Activated CD4-positive, alpha-beta T cell treated with anti-CD3 and anti-CD28 coated beads for 4 hours (primary cell): ENCODE measurements at places on chromosomes 6 and 20.
A peak's percentile ranks its signal among the peaks of the same experiment; 100 is the strongest.

DNA sequence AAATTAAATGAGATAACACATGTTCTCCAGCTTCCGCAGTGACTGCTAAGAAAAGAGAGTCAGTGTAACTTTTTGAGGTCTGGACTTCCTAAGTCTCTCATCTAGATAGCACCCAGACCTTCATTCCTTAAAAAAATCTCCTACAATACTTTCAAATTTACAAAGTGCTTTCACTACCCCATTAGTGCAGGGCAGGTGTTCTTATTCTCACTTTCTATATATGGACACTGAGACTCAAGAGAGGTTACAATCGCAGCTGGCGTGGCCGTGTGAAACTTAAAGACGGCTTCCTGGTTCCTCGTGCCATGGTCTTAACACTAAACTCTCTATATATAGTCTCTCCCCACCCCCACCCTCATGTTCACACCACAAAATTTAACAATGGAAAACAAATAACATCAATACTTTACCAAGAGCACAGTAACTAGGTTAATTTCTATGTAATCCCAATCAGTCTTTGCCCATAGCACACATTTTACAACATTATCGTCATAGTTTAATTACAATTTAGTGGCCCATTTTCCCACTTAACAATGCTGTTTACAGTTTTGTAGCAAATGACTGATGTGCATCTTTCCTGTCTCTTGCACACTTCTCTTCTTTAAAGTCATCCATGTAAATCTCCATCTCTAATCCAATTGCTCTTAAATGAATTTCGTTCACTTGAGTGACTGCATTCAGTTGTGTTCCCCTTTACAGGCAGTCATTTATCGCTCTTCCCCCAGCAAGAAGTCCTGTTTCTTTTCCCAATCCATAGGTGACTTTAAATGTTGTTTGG is 78.8 kb upstream of the ARID1B start:
- DNase-seq: no peak

DNA sequence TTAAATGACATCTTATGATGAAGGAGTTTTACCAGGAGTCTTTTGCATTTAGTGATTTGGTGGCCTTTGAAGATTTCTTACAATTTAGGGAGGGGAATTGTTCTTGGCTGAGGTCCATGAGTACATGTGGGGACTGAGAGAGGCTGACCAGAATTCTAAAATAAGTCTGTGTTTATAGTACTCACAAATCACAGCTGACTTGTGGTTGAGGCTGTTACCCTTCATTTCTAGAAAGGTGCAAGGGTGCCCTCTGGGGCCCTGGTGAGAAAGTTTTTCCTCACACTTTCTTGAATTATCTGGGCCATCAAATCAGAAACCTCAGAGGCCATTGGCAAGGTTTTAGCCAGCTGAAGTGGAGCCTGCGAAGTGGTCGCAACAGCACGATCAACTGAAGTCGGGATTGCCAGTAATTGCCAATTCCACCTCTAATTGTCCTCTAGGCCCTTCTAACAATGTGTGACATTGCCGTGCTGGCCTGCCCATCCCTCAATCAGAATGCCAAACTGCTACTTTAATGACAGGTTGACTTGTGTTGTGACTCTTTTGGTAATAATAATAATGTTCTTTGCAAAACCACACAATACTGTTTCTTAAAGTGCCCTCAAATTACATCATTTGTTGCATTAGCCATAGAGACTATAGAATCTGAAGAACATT is 221.6 kb downstream of the OGFRL1 start:
- no peak for DNase-seq

DNA sequence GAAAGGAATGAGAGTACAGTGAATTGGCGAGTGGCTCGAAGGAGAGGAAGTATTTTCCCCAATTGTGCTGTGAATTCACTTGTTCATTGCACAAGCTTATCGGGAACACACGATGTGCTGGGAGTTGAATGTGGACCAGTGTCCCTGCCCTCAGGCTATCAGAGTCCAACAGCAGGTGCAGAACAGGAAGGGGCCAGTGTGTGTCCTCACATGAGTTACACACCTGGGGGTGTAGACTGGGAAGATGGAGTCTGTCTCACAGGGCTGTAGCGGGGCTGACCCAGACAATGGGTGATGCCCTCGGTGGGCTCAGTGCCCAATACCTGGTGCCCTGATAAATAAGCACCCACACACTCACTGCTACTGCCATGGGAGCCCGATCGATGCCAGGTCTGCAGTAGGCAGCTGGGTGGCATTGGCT is 14.4 kb downstream of the DUSP22 start:
- DNase-seq: no peak

DNA sequence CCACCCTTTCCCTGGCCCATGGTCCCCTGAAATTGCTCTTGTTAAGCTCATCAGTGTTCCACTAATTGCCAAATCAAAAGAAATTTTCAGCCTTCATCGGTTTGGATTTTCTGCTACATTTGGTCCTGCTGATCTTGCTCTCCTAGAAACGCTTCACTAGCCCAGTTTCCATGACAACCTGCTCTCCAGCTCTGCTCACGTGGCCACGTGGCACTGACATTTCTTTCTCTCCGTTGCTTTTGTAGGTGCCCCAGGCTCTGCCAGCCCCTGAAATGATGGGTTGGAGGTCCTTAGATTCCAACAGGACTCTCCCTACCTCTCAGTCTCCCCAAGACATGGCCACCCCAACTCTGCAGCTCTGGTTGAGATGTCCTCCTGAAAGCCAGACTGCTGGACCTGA is 45.8 kb upstream of the NNAT start:
- DNase-seq: no peak

DNA sequence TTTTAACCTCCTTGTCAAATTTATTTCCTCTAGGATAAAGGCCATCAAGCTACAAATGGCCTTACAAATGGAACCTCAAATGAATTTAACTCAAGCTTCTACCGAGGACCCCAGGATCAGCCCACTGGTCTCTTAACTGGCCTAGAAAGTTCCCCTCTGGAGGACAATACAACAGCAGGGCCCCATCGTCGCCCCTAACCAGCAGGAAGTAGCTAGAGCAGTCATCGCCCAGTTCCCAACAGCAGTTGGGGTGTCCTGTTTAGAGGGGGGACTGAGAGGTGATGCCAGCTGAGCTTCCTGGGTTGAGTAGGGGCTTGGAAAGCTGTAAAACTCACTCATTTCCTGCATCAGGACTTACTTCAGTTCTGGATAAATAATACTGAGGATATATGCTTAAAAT is 25.6 kb downstream of the CEP85L start:
- no peak for DNase-seq

- no peak for DNase-seq
Observed at GRCh38 chr6:158237656-158238055, 69.5 kb downstream of the GTF2H5 start.

DNA sequence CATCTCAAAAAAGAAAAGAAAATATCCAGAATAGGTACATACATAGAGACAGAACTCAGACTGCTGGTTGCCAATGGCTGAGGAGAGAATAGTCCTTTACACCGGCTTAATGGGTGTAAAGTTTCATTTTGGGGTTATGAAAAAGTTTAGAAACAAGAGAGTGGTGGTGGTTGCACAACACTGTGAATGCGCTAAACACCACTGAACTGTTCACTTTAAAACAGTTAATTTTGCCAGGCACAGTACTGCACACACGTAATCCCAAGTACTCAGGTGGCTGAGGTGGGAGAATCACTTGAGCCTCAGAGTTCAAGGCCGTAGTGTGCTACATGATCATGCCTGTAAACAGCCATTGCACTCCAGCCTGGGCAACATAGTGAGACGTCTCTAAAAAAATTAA is 7.6 kb downstream of the ILRUN start:
- no peak for DNase-seq

- DNase-seq: no peak
Observed at GRCh38 chr6:150175586-150176151, 32.8 kb downstream of the PPP1R14C start.

- no peak for DNase-seq
Observed at GRCh38 chr6:57158658-57159057, 13.5 kb upstream of the BAG2 start.

- DNase-seq: no peak
Observed at GRCh38 chr6:119346450-119346849, 3.1 kb downstream of the MAN1A1 start.

GRCh38 chr6:107793191-107793590 is 30.9 kb downstream of the SCML4 start:
- no peak for DNase-seq

DNA sequence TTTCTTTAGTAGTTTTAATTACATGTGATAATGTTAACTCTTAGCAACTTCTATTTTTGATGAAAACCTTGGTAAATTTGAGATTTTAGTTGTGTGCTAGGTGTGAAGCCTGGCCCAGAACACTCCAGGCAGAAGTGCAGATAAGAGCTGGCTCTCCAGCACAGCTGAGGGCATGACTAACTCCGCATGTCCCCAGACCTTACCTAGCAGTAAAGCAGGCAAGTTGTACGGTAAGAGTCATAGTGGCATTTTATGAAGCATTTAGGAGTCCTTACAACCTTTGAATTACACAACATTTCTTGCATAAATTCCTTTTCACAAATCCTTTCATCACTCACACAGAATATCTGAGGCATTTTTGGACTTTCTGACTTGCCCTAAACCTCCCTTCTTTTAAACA is 67.2 kb downstream of the OPRM1 start:
- no peak for DNase-seq

GRCh38 chr6:47634210-47635047 is 64.0 kb upstream of the ADGRF4 start:
- DNase-seq: no peak

DNA sequence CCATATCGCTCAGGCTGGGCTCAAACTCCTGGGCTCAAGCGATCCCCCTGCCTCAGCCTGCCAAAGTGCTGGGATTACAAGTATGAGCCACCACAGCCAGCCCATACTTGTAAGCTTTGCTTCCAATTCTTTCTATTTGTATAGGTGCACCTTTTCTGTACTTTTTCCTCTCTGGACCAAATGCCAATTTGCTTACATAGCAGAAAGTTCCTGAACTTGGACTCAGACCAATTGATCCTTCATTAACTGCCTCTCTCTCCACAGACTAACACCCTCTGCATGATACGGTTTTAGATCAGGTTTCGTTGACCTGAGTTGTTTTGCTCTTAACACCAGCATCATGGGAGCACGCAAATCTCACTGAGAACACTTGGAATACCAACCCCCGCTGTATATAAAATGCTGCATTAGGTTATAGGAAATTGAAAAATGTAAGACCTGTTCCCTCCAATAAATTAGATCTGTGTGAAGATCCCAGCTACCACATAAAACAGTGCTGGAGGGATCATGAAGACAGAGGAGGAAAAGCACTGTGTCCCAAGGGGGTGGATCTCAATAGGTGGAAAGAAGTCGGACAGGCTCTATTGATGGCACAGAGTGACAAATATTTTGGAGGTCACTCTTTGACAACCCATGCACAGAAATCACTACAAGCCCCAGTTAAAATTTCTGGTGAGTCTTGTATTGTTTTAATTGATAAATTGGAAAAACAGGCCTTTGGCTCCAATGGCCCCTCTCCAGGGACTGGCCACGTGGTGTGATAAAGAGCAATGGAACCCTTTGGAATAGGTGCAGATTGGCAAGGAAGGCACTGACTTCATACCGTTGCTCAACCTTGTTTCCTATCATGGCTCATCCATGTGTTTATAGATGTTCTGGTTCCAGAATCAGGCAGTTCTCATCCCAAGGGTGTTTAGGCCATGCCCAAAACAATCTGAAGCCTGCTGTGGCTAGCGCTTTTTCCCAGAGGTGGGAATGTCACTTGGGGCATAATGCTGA is 51.2 kb downstream of the ISM1 start:
- DNase-seq: no peak

DNA sequence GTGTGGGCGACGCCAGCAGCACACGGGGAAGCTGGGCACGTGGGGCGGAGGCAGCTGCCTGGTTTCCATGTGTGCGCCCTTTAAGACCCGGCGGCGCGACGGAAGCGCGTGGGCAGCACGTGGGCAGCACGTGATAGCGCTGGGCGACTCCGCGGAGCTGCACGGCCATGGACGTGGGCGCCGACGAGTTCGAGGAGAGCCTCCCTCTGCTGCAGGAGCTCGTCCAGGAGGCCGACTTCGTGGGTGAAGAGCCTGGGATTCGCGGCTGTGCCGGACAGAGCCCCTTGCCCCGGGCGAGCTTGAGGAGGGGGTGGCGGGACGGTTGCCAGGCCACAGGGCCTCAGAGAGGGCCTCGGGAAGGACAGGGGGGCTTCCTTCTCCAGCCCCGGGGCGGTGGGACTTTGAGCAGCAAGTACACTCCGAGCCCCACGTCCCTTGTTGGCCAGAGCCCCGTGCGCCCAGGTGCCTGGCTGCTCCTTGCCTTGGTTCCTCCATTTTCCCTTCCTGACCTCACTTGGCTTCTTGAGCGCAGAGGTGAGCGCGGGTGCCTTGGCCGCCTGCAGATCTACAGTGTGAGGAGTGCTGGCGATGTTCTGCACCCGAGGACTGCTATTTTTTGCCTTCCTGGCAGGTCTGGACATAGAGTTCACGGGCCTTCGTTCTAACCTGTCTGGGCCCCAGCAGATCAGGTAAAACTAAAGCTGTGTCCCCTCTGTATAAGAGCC is at the start of gene PNLDC1:
TSS of gene PNLDC1 (plus strand) at position 136 of the 725 bp plus-strand sequence. CDS start at position 168, 32 bp downstream.
- no peak for DNase-seq

- peak; percentile 80 for DNase-seq
Observed at GRCh38 chr20:2872459-2873009, 747 bp upstream of the PTPRA start.

GRCh38 chr20:20938131-20938530 is 168.0 kb downstream of the LINC00237 start:
- no peak for DNase-seq

GRCh38 chr6:125267806-125268523 is 33.8 kb downstream of the HDDC2 start:
- DNase-seq: no peak

DNA sequence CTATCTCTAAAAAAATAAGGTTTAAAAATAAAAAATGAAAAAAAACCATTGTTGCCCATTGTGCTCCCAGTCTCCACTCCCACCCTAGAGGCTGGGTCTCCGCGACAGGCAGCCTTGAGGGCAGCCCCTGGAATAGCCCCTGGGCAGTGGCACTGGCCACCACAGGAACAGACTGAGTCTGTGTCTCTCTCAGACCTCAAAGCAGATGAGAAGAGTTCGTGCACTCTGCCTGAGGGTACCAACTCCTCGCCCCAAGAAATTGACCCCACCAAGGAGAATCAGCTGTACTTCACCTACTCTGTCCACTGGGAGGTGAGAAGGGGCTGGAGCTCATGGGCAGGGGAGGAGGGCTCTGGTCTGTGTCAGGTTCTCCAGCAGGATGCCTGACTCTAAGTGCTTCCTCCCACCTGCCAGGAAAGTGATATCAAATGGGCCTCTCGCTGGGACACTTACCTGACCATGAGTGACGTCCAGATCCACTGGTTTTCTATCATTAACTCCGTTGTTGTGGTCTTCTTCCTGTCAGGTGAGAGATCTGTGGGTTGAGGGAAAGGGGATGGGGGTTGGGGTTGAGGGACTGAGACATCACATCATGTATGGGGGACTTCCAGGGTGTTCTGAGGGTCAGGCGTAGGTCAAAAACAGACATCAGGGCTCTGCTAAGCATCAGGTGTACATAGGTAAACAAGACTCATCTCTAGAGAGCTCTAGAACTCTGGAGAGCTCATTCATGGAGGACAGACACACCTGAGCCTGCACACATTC is 35.6 kb downstream of the TM9SF4 start:
- no peak for DNase-seq

GRCh38 chr6:106064756-106065155 is 21.4 kb upstream of the PRDM1 start:
- no peak for DNase-seq
